ENCODE measurements at places on chromosomes 12 and 14.

- no peak for DNase-seq
Observed at GRCh38 chr12:24222968-24223367, 273.5 kb upstream of the SOX5 start.

GRCh38 chr12:10354071-10354470, 35.8 kb downstream of the KLRK1 start:
- no peak for DNase-seq

- no peak for DNase-seq
Observed at GRCh38 chr12:89072294-89073026, 279.8 kb downstream of the DUSP6 start.

DNA sequence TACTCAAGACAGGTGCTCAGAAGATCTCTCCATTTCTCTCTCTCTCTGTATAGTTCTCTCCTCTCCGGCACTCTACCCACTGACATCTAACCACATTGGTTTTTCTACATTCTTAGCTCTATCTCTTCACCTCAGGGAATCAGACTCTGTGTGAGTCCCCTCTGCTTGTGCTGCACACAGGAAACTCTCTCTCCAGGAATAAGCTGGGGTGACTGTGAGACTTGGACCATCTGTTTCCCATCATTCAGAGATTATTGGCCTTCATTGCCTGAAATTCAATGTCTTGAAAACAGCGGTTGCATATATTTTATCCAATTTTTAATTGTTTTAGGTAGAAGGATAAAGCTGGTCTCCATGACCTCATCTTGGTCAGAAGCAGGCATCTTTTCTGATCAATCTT, 105.0 kb downstream of the SLC35F4 start:
- no peak for DNase-seq

DNA sequence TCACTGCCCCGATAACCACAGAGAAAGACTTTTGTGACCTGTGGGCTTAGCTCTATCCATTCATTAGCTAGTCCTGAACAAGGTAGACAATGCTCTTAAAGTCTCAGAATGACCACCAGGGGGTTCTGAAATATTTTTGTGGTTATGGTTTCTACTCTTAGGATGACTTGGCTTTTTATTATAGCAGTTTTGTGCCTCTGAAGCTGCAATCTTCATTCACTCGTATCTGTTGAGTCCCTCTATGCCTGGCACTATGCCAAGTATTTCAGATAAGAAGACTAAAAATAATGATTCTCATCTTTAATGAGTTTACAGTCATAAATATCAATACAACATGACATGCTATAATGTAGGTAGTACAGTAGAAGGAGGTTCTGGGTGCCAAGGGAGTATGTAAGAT, 130.8 kb upstream of the TRHDE start:
- no peak for DNase-seq

DNA sequence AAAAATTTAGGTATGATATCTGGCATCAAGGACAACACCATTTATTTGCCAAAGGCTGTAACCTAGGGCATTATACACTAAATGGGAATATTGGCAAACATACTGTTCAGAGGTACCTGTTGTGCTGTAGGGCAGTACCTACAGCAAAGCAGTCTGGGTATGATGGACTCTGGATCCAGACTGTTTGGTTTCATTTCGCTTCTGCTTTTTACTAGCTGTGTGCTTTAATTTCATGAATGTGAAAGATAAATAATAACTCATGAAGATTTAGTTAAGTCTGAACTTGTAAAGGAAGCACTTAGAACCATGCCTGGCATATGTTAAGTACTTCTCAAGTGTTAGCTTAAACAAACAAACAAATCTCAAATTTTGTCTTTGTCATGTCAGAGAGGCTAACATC, 17.7 kb upstream of the SLC38A2 start:
- DNase-seq, result no peak

- no peak for DNase-seq
Observed at GRCh38 chr12:106020736-106021135, 118.0 kb downstream of the NUAK1 start.

DNA sequence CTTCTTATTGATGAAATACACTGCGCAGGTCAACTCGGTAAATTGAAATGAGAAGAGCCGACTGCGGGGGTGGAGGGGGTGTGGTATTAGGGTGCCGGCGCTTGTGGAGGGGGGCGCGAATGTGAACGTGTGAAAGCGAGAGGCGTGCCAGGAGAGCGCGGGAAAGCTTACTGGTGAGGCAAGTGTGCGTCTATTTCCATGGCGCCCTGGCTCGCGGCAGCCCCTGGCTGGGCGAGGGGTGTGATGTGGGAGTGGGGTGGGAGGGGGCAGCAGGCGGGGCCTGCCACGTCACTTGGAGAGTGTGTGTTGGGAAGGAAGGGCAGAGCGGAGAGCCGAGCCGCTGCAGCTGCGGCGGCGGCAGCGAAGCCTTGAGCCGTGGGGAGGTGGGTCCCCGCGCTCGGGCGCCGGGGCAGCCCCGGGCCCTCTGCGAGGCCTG, 88.8 kb downstream of the GALNT8 start:
- no peak for DNase-seq

GRCh38 chr12:105539735-105540134, 209.2 kb downstream of the C12orf75 start:
- DNase-seq, result no peak

DNA sequence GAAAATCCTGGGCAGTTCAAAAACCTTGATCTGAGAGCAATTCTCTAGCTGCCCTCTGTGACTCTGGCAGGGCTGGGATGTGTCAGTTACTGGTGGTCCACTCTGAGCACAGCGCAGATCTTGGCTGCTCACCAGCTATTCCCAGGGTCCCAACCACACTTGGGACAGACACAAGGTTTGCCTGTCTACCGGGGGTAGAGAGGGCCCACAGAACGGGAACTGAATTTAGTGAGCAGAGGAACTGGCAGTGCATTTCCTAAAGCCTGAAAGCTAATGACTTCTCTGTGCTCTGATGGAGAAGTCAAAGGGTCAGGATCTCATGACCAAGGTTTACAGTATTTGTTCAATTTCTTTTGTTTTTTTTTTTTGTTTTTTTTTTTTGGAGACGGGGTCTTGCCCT, 2.6 kb downstream of the PDE6H start:
- DNase-seq, result no peak

DNA sequence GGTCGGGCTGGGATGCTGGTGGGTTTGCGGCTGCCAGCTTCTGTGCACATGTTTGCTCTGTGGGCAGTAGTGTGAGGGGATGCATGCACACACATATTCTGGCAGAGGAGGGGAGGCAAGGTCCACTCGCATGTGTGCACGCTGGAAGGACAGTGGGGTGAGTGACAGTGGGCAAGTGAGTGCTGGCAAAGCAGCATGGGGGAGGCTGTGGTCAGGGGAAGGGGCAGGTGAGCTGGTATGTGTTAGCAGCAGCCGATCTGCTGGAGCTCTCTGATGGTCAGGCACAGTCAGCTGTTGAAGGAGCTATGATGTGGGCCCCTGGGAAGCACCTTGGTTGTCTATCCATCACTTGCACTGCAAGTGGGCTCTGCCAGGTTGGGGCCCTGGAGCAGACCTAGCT, 170.3 kb downstream of the NTS start:
- no peak for DNase-seq

DNA sequence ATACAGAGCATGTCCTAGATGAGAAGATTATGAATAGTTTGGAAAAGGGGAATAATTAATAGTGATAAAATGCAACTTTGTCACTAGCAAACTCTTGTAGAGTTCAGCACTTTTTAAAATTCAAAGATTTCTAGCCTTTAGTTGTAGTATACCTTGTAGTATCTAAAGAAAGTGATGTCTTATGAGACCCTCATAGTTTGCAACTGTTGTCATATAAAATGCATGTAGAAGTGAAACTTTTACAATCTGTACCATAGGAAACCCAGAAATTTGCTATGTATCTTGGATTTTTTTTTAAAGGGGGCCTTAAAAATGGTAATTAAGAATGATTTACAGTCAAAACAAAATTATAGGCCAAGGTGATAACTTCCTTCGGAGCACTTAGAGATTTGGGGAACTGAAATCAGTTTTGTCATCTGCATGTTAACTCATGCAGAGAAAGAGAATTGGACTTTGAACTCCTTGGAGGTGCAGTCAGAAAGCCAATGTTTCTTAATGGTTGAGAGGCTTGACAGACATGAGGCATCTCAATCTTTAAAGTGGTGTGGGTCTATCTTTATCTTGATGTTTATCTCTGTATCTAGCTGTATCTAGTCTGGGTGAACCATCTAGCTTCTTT, 1.3 kb downstream of the LRRK2 start:
- DNase-seq, result peak; percentile 44

GRCh38 chr14:96252323-96252998, 3.5 kb upstream of the BDKRB1 start:
- no peak for DNase-seq

- no peak for DNase-seq
Observed at GRCh38 chr12:31991146-31991545, 31.9 kb downstream of the RESF1 start.

GRCh38 chr14:65738339-65738738, 325.8 kb downstream of the FUT8 start:
- no peak for DNase-seq

GRCh38 chr12:55729819-55730818, 1.3 kb upstream of the CD63 start:
- DNase-seq, result peak; percentile 47

GRCh38 chr12:6772331-6772695, at the start of gene LAG3:
TSS of gene LAG3 (plus strand) at chr12:6772520. CDS start at chr12:6772853, 333 bp downstream.
- peak; percentile 70 for DNase-seq

DNA sequence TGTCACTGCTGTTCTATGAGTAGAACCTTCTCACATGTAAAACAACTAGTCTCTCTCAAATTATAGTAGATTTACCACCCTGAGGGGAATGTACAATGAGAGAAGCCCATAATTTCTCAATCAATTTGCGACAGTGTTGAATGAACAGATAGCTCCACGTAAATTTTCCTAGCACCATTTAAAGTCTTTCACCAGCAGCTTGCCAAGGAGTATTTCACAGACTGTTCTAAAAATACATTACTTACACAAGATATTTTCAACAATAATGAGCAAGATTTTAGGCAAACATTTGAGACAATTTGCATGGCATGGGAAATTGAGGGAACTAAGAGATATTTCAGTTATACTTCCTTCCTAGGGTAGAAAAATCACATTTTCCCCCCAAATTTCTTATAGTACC, 151.6 kb downstream of the KICS2 start:
- no peak for DNase-seq

- no peak for DNase-seq
Observed at GRCh38 chr12:64685050-64685449, 74.2 kb downstream of the GNS start.

DNA sequence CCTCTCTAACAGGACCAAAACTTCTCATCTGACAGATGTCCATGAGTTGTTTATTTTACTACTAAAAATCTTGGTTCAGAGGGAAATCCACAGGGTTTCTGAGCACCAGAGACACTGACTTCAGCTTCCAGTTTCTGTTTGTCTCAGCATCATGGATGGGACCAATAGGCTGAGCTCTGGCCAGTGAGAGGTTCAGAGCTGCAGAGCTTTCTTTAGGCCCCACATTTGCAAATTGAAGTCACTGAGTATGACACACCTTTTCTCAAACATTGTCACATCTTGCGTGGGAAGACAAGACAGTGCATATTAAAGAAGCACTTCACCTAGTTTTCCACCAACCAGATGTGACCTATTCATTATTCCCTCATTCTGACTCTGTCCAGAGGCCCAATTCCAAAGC, 45.2 kb downstream of the RDH12 start:
- peak; percentile 10 for DNase-seq

DNA sequence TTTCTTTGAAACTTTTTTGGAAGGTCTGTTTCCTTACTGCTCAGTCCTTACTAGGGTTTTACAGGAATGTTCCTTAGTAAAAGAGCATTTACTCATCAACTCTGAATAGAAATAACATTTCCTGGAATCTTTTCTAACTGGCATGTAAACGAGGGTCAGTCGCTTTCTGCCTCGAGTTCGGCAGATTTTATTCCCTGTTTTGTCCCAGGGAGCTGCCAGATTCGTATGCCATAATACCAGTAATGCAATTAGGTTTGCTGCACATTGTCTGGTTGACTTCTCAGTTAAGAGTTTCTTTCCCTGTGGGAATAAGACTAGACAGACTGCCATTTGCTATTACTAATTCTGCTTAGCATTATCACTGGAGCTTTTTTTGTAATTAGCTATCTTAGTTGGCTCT, 91.9 kb downstream of the VRK1 start:
- DNase-seq, result no peak

DNA sequence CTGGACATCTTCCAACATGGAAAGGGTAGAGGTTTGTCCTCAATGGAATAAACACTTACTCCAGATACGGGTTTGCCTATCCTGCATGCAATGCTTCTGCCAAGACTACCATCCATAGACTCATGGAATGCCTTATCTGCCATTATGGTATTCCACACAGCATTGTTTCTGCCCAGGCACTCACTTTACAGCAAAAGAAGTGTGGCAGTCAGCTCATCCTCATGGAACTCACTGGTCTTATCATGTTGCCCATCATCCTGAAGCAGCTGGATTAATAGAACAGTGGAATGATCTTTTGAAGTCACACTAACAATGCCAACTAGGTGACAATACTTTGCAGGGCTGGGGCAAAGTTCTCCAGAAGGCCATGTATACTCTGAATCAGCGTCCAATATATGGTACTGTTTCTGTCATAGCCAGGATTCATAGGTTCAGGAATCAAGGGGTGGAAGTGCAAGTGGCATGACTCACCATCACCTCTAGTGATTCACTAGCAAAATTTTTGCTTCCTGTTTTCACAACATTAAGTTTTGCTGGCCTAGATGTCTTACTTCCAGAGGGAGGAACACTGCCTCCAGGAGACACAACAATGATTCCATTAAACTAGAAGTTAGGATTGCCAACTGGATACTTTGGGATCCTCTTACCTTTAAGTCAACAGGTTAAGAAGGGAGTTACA, 140.4 kb downstream of the SLC35F4 start:
- no peak for DNase-seq

- no peak for DNase-seq
Observed at GRCh38 chr12:32395026-32395425, 4.3 kb upstream of the FGD4 start.

DNA sequence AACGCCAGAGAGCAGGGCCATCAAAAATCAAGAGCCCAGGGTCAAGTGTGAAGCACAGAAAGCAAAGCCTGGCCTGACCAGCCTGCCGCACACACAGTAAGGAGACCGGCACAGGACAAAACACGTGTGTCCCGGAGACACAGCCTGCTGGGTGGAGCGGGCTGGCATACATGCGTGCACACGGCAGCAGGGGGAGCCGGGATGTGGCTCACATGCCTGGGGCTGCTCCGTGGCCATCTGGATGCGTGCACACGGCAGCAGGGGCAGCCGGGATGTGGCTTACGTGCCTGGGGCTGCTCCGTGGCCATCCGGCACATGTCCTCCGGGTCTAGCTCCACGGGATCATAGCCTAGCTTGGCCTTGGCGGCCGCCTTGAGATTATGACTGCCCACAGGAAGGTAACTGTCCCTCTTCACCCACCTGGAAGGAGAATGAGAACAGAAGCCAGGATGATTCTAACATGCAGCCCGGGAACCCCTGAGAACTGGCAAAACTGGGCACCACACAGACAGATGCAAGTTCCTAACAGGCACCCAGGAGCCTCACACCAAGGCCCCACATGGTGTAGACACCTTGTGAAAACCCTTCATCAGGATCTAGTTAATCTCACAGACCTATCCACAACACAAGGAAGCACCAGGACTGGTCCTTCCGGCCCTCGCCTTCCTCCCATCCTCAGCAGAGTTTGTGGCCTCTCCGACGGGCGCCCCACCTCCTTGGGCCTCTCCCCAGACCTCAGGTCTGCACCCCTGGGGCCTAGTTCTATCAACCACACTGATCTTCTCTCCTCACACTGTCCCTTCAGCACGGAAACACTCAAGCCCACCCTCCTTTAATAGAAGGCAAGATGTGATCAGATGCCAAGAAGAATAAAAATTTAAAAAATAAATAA, 13.6 kb downstream of the POLE start:
- no peak for DNase-seq
